HuH-7.5 (cell line): ENCODE measurements at places on chromosomes 1 and 21.

- DNase-seq, result no peak
These were observed 364 bp upstream of the BCAR3 start for GRCh38 chr1:93681989-93682412.

GRCh38 chr1:29511436-29511835 is 275.1 kb downstream of the PTPRU start:
- DNase-seq, result no peak

GRCh38 chr1:241828463-241829021 is 19.5 kb upstream of the EXO1 start:
- no peak for DNase-seq

DNA sequence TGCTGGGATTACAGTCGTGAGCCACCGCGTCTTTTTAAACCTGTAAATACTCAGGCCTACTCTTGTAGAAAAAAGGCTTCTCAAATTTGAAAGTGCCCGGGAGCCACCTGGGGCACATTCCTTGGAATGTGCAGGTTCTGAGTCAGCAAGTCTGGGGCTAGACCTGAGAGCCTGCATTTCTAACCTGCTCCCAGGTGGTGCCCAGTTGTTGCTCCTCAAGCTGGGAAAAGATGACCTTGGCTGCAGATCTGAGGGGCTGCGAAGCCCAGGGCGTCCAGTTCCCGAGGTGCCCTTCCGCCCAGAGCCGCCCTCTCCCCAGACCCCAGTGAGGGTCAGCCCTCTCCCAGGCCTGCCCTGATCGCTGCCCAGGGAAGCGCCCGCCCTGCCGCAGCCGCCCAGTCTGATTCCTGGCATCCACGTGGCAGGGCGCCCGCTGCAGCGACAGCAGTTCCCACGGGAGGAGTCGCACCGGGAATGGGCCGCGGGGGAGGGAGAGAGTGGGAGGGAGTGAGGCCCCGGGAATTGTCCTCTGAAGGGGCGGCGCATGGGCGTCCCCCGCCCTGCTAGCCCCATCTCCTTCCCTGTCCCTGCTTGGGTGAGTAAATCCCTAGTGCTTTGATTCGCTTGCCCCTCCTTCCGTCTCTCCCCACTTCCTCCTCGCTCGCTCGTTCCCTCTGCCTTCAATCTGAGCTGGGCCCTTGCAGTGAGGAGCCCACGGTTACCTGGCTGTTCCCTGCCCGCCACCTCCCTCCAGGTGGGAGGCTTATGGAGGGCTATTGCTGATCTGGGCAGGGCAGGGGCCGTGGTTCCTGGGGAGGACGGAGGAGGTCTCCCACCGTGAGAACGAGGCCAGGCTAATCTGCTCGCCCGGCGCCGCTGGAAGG is 18.8 kb upstream of the TENT5B start:
- no peak for DNase-seq

GRCh38 chr1:242140836-242141235 is 141.9 kb upstream of the MAP1LC3C start:
- no peak for DNase-seq

- no peak for DNase-seq
These were observed 33.4 kb downstream of the SLAMF6 start for GRCh38 chr1:160489513-160490261.

- no peak for DNase-seq
These were observed 142.0 kb upstream of the ZNHIT6 start for GRCh38 chr1:85850238-85850637.

DNA sequence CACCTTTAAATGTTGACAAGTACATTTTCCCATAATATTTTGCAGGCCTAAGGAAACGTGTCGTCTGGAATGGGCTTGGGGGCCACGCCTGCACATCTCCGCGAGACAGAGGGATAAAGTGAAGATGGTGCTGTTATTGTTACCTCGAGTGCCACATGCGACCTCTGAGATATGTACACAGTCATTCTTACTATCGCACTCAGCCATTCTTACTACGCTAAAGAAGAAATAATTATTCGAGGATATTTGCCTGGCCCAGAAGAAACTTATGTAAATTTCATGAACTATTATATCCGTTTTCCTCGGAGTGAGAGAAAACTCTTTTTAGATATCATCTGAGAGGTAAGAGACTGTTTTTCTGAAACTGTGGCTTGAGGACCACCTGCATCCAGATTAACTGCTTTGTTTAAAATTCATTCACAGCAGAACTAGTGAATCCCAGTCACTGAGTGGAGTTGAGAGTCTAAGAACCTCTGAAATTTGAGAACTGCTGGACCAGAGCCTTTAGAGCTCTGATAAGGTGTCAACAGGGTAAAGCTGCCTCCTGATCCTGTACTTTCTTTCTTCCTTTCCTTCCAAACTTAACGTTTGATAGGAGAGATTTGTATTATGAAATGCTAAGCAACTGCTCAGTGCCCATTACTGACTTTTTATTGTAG is 811 bp downstream of the EXO1 start:
- no peak for DNase-seq

DNA sequence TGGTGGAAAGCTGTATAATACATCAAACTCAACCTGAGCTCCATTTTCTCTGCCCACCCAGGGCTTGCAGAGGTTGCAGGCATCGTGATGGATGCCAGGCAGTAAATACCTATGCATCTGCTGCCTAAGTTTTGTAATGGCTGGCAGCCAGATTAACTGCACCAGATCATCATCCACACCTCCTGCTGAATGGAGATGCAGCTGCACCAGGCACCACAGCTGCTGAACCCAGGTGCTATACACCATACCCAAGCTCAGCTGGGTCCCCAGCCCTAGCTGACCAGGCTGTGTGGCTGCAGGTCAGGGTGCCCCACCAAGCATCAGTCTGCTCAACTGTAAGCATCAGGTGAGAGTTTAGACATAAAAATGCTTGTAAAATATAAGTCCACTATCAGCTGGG is 6.7 kb upstream of the SNAPIN start:
- DNase-seq, result no peak

- no peak for DNase-seq
These were observed 145.4 kb upstream of the C1orf21 start for GRCh38 chr1:184241446-184241845.

GRCh38 chr1:156102633-156103511 is 11.6 kb upstream of the LMNA start:
- DNase-seq, result no peak

DNA sequence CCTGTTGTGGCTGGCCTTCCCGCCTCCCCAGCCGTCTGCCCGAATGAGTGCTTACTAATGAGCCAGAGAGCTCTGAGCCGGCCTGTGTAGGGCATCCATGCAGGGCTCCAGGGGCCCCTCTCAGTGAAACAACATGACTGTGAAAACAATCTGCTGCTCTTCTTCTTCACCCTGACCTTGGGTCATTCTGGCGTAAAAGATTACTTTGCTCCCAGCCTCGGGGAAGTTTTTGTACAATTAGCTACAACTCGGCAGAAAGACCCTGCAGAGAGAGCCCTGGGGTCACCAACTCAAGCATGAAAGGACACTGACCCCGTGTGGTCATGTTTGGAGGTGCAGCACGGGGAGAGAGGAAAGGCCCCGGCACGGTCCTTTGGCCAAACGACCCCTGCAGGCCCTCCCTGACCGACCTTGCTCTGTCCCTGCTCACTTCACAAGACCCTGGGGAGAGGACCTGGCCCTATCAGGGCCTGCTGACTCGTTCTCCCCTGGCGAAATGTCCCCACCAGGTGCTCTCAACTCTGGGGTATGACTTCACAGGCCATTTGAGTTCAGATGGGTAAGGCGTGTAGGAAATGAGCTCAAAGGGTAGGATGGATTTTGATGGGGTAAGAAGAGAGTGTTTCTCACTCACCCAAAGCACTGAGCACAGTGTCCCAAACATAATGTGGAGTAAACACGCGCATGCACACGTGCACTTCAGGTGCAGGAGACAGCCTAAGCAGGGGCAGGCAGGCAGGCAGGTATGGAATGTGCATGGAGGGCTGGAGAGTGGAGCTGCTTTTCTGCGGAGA is 22.9 kb upstream of the FAM20B start:
- DNase-seq, result no peak

GRCh38 chr1:62436466-62437272 is at the start of gene USP1:
USP1 (plus strand) TSS chr1:62437049; CDS start chr1:62439868, 2,819 bp downstream.
- DNase-seq, result peak; percentile 91

GRCh38 chr1:37354876-37355650 is 119.3 kb upstream of the ZC3H12A start:
- DNase-seq, result no peak

- DNase-seq, result no peak
These were observed 6.7 kb upstream of the CACNA1E start for GRCh38 chr1:181476581-181476980.

- no peak for DNase-seq
These were observed 1.8 kb downstream of the EYA3 start for GRCh38 chr1:28086651-28087050.

DNA sequence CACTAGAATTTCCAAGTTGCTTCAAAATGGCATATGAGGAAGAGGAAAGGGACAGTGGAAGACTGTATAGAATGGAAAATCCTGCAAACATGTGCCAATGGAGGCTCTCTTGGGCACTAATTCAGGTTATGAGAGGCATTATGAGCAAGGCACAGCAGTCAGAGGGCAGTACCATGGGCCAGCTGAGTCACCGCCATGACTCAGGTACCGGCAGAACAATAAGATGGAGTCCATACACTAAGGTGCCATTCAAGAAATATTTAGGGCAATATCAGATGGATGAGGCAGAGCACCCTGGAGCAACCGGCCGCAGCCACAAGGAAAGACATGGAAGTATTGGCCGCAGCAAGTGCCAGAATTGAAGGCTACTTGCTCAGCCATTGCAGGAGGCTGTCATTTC is 25.6 kb upstream of the VAV3 start:
- no peak for DNase-seq
